ENCODE measurements at places on chromosomes 2 and 18.
A peak's percentile ranks its signal among the peaks of the same experiment; 100 is the strongest.

DNA sequence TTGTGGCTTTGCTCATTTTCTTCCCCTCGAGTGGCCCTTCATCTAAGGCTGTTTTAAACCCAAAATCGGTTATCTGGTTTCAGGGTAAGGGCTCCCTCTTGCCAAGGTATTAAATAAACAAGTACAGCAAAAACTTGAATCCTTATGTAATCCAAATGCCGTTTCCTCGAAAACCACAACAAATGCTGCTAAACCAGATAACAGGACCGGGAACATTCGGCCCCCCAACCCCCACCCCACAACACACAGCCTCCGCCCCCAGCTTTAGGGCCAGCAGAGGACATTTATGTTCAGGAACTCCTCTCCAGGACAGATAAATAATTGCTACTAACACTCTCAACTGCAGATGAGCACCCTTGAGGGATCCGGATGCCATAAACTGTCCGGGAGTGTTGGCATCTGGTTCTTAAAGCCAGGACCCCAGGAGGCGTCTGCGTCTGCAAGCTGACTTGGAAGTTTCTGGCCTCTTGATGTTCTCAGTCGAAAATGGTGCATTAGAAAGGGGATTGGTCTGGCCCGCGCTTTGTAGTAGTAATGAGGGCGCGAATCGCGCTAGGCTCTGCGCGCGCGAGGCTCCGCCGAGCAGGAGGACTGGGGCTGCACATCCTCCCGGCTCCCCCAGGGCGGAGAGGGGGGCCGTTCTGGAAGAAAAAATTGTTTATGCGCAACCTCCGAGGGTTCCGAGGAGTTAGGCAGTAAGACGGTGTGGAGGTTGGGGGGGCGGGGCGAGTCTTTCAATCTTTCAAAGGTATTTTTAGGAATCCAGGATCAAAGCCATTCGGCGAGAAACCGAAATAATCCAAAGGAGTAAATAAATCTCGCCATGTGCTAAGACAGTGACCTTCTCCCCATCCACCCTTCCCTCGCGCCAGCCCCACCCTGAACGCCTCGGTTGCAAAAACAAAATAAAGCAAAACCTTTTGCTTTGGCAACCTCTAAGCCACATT, 3.9 kb upstream of the ID2 start:
- DNase-seq: no peak

GRCh38 chr2:37061776-37062175, 22.4 kb downstream of the HEATR5B start:
- DNase-seq: no peak

DNA sequence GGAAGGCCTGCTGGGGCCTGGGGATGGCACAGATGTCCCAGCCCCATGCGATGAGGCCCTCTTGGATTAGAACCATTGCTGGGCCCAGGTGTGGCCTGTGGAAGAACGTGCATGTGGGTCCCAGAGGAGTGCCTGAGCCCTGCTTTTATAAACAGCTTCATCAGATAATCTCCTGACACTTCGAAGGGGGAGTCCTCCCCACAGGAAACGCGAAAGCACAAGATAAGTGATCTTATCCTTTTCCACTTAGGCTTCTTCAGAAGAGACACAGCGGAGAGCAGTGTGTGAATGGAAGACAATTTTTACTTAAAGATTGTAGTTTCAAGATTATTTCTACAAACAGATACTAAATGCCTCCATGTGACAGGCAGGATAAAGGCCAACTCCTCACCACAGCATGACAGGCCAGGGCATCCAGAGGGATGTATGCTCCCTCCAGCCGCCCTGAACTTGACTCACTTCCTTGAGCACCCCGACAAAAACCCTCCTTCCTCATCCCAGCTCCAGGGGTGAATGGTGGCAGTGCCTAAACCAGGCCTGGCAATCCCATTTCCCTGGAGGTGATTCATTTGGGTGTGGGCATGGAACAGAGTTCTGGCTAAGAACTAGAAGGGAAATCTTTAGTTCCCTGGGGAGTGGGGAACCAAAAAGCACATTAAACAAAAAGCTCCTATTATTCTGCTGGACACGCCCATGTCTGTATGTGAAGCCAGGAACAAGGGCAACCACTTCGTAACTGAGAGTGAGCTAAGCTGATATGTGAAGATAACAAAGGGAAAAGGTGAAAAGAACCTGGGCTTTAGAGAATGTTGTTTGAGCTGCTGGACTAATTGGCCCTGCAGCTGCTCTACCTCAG, 56.2 kb upstream of the TMEM163 start:
- no peak for DNase-seq

GRCh38 chr18:57727952-57728807, 74.9 kb downstream of the ATP8B1 start:
- no peak for DNase-seq

- DNase-seq: no peak
Measured at GRCh38 chr2:237558961-237559641, 7.3 kb upstream of the PRLH start.

- DNase-seq: no peak
Measured at GRCh38 chr2:229180658-229181057, 90.4 kb downstream of the PID1 start.

- no peak for DNase-seq
Measured at GRCh38 chr2:169107645-169108044, 38.3 kb downstream of the DHRS9 start.

DNA sequence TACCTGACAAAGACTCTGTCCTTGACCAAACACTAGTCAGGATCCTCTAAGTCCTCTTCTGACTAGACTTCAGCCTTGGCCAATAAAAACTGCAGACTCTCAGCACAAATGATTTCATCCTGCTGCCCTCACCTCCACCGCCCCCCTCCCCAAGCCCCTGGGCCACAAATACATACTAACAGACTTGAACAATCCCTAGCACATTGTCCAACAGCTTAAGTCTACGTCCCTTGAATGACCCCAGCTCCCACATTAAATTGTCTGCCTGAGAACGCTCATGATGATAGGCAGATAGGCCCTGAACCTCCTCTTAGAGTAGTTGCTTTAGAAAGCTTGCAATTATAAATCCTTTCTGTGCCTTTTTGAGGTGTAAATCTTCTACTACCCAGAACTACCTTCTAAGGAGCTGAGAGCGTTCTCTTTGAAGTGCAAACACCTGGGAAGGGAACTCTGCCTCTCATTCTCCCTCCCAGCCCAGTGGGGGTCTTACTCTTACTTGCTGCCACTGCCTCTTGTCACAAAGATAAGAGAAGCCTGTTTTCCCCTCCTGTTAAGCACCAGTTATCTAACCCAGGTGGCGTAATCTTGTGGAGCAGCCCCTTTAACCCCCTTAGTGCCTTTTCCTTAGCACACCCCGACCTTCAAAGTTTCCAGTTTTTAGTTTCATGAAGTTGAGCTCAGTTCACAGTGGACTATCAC, 1225.6 kb downstream of the LRP1B start:
- no peak for DNase-seq

DNA sequence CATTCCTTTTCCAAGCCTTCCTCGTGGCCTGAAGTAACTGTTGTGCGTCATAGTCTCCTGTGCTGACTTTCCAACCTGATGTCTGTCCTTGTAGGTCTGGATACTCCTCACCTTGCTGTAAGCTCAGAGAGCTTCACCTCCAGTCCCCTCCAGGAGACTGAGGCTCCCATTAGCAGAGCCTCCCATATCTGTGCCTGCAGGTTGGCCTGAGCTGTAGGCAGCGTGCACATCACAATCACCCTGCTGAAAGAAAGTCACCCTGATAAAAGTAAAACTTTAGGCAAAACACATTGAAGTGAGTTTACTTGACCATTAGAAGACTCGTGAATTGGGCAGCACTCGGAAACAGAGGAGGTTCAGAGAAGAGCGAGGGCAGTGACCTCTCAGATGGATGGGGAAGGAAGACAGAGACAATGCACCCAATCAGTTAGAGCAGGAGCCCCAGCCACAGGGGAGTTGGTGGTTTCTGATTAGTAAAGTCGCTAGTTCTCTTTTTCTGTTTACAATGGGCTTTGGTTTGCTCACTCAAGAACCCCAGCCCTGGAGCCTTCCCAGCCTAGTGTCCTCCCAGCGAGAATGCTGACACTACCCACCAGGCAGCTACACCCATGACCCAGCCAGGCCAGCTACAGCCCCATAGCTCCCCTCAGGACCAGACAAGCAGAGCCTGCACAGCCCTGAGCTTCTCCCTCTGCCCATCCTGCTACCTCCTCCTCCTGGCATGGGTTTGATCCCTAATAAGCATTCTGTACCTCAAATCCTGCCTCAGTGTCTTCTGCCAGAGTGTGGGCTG, 12.1 kb upstream of the TPO start:
- DNase-seq: no peak

DNA sequence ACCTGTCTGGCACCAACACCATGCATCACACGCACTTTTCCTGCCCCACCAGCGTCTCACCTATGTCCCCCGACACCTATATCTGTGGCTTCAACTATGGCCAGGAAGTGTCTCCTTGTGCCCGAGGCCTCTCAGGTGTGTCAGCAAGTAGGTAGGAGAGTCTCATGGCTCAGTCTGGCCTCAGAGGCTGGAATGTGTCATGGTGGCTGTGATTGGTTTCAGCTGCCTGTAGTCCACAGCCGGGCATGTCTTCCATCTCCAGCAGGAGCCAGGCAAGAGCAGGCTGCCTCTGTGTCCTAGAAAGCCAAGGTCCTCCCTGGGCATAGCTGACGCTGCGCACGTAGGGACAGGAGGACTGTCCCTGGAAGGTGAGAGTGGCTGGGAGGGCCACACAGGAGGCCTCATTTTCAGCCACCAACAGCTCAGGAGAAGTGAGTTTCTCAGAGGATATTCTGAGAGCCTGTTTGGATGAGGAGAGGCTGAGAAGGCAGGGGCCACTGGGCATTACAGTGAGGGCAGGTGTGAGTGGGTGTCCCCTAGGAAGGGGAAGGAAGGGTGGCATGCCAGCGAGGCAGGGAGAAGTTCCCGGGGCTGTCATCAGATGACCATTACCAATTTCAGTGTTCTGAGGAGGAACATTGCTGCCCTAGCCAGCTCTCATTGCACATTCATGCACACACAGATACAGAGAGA, 47.2 kb downstream of the SDC1 start:
- DNase-seq: no peak

- no peak for DNase-seq
Measured at GRCh38 chr2:62187246-62187645, 8.7 kb upstream of the B3GNT2 start.

DNA sequence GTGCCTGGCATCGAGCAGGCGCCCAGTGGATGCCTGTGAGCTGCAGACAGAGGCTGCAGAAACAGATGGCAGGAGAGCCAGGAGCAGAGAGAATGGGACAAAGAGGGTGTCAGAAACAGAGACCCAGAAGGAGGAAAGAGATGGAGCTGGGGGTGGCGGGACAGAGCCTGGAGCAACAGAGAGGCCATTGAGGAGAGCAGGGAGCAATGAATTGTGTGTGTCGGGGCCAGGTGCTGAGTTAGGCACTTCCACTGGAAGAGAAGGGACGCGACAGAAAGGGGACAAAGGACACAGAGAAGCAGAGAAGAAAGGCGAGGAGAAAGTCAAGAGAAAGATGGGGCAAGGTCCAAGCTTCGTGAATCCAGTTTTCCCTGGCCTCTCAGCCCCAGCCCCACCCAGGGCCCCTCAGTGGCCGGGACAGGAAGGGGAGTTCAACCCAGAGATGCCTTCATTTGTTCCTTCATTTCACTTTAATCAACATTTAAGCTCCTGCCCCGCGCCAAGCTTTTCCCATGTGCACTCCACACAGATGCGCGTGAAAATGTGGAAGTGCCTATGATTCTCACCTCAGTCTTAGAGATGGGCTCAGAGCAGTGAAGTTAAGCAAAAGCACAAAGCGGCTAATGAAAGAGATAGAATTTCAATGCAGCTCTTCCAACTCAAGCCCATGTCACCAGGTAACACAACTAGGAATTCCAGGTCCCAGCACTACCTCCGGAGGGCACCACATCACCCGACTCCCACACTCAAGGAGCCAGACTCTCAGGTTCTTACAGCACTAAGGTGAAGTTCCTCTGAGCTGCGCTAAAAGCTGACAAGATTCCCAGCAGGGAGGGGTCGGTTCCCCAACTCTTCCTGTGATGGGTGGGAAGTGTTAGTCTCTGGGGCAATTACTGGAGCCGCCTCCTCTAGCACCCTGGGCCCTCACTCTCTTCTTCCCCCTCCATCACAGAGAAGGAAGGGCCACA, 55.1 kb downstream of the TNS1 start:
- DNase-seq: no peak

- peak; percentile 62 for DNase-seq
Measured at GRCh38 chr2:231198291-231199173, at the start of gene ARMC9. TSS of gene ARMC9 (plus strand) at chr2:231198631. CDS start at chr2:231206239, 7,608 bp downstream.

DNA sequence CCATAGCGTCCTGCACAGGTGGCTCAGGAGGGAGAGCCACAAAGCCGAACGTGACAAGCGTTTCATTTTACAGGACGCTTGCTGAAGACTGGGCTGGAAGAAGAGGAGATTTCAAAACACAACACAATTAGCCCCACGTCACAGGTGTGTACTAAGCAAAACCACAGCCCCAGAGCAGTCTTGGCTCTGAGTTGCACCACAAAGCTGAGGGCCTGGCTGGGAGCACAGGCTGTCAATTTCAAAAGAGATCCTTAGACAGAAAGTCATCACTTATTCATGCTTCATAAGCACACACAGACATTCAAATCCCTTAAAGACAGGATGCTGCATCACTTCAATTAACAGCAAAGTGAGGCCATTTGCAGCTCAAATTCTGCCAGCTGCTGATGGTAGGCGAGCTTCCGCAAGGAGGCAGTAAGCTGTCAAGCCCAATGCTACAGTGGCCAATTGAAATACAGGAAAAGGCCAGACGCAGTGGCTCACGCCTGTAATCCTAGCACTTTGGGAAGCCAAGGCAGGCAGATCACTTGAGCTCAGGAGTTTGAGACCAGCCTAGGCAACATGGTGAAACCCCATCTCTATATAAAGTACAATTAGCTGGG, 79.6 kb downstream of the SKA1 start:
- no peak for DNase-seq

- DNase-seq: no peak
Measured at GRCh38 chr2:222440673-222441422, 16.5 kb downstream of the SGPP2 start.

- no peak for DNase-seq
Measured at GRCh38 chr2:144521686-144522085, 1.8 kb upstream of the ZEB2 start.

DNA sequence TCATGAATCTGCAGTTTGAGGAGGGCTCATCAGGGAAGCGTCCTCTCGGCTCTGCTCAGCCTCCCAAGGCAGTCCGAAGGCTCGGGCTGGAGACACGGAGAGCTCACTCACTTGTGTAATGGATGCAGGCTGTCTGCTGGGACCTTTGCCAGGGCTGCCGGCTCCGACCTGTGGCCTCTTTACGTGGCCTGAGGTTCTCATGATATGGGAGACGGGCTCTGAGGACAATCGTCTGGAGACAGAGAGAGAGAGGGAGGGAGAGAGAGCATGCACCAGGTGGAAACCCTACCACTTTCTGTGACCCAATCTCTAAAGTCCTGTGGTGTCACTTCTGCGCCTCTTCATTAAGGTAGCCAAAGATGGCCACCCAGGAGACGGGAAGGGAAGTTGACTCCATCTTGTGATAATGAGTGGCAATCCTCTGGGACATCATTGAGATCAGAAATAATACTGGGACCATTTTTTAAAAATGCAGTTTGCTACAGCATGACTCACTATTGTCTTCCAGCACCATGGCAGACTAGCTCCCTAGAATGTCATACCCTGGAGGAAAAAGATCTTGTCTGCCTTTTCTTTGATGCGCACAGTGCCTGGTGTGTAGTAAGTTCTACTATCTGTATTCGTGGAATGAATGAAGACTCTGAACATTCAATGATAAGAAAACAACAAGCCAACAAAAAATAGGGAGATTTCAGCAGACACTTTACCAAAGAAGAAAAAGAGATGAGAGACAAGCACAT, 60.2 kb downstream of the CD8B2 start:
- no peak for DNase-seq

Measured in anterior cingulate cortex (tissue), 58 donors.